Left ventricle myocardium inferior (tissue), 1 donor: ENCODE measurements at places on chromosomes 4 and X. TPM values are rescaled to one million over a fixed set of nuclear protein-coding genes. Genes with fewer than 3 reads are reported as not detected.

Gene ALB
- not detected for total RNA-seq

DNA sequence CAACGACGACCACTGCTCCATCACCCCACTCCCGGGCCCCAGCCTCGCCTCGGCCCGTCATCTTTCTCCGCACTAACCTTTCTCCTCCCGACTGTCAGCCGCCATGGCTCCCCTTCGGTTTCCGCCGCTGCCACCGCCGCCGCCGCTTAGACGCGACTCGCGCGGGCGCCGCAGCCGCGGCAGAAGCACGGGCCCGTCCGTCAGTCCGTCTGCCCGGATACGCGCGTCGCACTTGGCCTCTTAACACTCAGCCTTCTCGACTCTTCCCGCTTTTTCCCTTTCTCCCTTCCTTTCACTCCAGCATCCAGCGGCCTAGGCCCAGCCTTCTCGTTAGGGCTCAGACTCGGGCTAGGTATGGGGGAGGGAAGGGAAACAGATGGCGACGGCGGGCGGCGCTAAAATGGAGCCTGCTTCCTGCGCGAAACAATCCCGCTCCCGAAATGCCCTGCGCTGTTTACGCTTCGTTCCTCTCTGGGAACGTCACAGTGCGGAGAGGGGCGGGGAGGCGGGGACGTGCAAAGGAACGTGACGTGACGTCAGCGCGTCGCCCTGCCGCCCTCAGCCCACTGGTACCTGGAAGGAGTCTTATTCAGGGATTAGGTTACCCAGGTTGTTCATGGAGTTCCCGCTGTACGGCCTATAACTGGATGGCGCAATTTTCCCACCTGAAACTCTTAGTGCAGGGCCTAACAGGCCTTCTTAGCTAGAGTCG lies at the start of gene YTHDC1:
Gene YTHDC1, minus strand, starts transcription at position 442 of the 712 bp plus-strand sequence. Its CDS starts 337 bp downstream, at position 105.
- peak; percentile 97 for DNase-seq

GRCh38 chrX:136577552-136577951 lies 45.5 kb downstream of the VGLL1 start:
- DNase-seq = peak; percentile 28

Gene SMIM43
- not detected for total RNA-seq

- no peak for DNase-seq
Measured at GRCh38 chr4:117626664-117627063, 407.6 kb upstream of the NDST3 start.

Gene PLP1
- 7.0 TPM for total RNA-seq

- DNase-seq = no peak
Measured at GRCh38 chr4:126451237-126451873, 1136.6 kb downstream of the FAT4 start.

Gene DHRSX
- 35.3 TPM for total RNA-seq

DNA sequence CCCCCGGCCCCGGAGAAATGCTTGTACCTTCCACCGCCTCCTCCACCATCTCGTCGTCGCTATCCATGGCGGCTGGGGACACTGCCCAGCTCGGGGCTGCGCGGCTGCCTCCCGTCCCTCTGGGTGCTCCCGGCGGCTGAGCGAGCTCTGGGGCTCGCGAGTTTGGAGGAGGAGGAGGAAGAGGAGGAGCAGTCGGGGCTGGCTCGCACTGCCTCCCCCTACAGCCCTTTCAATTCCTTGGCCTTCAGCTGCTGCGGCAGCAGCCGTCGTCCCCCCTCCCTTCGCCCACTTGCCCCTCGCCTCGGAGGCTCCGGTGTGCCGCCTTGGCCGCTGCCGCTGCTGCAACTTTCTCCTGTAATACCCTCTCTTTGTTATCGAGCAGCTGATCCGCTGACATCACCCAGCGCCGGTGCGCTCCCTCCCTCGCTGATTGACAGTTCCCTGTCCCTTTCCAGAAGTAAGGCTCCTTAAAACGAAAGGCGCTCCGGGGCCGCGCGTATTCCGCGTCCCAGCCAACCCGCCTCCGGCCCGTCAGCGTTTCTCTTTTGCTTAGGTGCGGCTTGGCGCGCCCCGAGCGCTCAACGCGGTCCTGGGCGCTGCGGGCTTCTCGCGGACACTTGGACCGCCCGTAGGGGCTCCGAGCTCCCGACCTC lies at the start of gene SETD7:
Gene SETD7, minus strand, starts transcription at position 149 of the 653 bp plus-strand sequence. Its CDS starts 82 bp downstream, at position 67.
- DNase-seq = peak; percentile 84

DNA sequence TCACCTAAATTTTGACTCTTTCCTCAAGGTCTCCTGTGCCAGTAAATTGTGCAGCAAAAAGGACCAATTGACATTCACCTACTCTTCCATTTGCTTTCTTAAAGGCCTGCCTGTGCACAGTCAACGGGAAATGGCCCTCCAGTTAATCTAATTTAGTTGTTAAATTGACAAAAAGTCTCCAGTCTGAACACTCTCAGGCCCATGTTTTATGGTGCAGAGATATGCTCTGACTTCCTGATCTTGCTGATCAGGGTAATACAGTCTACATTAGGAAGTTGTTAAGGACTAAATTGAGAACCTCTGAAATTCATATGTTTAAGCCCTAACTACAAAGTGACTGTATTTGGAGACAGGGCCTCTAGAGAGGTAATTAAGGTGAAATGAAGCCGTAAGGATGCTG lies 133.6 kb upstream of the IL15 start:
- no peak for DNase-seq

Gene IL2RG
- total RNA-seq = 0.99 TPM

DNA sequence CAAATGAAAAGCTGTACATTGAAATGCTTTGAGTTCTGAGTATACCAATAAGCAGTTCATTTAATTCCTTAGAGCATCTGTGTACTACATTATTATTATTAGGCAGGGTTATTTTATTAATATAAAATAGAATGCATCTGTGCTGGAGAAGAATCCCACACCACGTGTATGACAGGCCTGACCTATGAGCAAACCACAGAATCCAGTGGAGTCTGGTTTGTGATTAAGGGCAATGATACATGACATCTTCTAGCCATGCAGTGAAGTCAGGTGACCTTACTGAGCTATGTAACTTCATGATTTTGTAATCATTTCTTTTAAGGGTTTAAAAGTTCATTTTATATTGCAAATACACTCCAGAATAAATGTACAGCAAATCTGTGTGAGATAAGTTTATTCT lies 1165.0 kb upstream of the TENM3 start:
- no peak for DNase-seq

- DNase-seq = no peak
Measured at GRCh38 chrX:112967903-112968302, 127.3 kb upstream of the AMOT start.

Gene TMEM35A
- total RNA-seq = not detected

Gene SPANXN3
- not detected for total RNA-seq

Gene SPINK2
- 0.80 TPM for total RNA-seq

- DNase-seq = no peak
Measured at GRCh38 chrX:125826774-125827451, 339.2 kb downstream of the DCAF12L2 start.

- DNase-seq = no peak
Measured at GRCh38 chr4:26065833-26066232, 151.8 kb downstream of the SMIM20 start.

DNA sequence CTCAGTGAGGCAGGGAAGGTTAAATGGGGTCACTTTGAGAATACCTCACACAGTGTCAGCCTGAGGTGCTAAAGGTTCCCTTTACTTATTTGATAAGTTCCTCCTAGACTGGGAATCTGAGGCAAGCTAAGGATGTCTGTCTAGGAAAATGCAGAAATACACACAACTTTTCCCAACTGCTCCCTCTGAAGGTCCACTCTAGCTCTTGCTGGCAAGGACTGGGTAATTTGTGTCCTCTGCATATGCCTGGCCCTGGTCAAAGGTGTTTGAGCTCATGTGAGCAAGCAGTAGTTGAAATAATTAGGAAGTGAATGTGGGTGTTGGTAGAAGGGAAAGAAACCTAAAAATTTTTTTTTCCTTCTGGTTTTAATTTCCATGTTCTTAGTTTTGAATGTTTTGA lies 21.3 kb downstream of the TXLNG start:
- no peak for DNase-seq

Gene AKAP14
- not detected for total RNA-seq

- DNase-seq = no peak
Measured at GRCh38 chr4:74583757-74584156, 138.8 kb downstream of the AREG start.
